NCI-H510A (cell line): ENCODE measurements at places on chromosomes 12 and 14.

DNA sequence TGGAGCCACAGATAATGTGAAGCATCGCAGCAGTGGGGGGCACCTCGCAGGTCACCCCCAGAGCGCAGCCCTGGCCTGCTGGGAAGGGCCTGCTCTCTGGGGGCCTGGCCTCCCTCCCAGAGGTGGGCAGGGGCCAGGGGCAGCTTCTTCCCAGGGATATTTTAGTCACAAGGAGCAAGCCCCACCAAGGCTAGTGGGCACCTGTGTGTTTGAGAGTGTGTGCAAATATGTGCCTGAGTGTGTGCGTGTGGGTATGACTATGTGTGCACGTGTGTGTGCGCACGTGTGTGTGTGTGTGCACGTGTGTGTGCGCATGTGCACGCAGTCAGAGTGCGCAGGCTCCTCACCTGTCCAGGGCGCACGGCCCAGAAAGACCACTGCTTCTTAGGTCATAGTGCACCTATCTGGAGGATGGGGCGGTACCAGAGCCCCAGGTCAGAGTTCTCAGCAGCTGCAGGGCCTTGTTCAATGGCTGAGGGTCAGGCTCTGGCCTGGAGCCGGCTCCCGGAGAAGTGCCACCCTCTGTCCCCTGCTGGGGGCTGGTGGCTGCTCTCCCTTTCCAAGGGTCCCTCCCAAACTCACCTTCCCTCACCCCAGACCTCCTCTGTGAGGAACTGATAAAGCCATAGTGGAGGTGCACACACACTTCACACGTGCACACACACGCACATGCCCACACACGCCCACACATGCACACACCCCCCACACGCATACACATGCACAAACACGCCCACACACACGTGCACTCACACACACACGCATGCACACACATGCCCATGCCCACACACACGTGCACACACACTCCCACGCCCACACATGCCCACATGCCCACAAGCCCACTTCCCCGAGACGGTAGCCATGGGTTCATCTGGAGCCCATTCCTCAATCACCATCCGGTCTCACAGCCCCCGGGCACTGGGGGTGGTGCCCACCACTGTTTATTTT is 128.5 kb downstream of the KIF26A start:
- no peak for DNase-seq

DNA sequence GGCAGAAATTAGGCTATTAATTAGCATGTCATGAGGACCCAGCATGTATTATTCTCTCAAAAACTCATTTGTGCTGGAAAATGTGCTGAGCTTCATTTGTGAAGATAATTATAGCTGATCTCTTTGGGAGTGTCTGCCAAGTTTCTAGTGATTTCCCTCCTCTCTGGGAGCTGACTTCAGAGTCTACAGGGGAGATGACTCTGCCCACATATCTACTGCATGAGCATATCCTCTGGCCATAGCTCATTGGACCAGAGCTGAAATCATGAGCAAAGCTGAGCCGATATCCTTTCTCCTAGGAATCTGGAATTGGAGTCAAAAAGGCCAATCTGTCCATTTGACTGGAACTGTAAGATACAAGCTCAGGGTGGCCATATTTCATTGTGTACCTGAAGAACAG is 5.9 kb downstream of the CCDC198 start:
- DNase-seq: no peak

- no peak for DNase-seq
Observed at GRCh38 chr12:52082026-52082668, 2.6 kb downstream of the SMIM41 start.

DNA sequence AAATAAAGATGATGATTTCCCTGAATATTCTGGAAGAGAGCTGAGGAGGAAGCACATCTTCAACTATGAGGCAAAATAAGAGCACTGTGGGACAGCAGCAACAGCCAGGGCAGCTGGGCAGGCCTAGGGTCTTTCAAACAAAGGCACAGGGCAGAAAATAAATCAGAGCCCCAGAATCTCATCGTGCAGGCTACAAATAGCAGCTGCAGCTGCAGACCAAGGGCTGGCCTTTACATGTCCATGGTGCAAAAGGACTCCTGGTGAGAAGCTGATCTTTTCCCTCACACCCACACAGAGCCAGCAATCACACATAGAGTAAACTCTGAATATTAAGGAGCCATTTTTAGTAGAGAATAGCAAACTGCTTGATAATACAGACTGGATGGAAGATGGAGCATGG is 13.6 kb upstream of the MYBPC1 start:
- DNase-seq: no peak

GRCh38 chr14:20798318-20798717 is 4.3 kb downstream of the RNASE1 start:
- DNase-seq: no peak

- DNase-seq: no peak
Observed at GRCh38 chr14:71737760-71738159, 194.5 kb upstream of the RGS6 start.

DNA sequence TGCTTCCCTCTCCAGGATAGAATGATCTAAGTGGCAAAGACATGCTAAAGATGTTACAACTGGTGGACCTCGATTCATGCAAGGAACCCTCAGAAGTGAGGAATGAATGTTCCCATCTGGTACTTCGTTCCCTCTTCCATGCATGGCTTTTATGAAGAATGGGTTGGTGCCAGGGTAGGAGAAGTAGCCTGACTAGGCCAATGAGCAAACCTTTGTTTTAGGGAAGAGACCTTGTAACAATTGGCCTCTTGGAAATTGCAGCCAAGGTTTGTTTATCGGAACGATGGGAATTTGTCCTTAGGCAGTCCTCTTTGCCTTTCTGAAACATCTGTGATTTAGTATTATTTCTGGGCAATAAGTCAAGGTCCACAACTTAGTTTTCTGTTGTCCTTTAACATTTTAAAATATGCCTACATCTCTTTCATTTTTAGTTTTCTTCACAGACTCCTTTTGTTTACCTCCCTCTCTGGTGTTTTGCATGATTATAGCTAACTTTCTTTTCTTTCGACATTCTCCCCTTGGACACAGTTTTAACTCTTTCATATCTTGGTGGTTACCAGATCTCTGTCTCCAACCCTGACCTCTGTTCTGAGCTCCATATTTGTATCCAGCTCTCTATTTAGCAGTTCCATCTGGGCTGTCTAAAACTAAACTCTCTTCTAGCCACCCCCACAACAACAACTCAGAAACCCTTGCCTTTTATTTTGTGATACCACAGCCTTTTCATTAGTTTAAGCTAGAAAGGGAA is 70.0 kb downstream of the DIP2B start:
- DNase-seq: no peak

- DNase-seq: no peak
Observed at GRCh38 chr14:45156067-45156466, 20.3 kb downstream of the FANCM start.

- DNase-seq: no peak
Observed at GRCh38 chr12:72723732-72724131, 451.6 kb downstream of the TRHDE start.

DNA sequence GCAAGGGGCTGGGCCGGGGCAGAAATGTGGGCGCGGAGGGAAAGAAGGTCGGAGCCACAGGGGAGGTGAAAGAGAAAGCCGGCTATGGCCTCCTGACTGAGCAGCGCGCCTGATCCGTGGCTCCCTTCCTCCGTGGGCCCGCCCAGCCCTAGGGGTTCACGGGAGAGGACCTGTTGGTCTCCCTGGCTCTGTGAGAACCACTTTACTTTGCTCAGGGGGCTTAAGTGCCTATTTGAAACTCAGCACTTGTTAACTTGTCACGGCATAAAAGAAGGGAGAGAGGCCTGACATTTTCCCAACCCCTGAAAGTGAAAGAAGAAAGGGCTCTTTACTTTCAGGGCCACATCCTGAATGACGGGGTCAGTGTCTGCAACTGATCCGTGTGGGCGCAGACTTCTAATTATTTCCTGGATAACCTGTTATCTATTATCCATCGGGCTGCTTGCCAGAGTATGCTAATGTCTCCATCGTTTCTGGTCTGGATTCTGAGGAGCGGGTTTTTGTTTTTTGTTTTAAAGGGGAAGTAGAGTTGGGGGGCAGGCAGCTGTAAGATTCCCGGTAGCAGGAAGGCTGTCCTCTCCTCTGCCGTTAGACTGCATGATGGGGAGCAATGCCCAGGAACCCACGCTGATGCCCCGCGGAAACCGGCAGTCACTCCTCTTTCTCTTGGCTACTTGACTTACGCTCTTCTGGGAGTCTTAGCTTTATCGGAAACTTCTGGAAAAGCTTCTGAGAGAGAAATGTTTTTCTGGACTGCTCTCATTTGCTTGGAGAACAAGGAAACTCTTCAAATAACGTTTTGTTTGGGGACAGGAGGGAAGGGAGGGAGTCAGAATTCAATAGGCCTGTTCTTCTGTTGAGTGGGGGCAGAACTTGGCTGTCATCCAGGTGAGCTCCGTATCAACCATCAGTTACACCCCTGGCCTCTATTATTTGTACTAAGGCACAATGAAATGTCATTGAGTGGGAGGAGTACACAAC is 127.7 kb upstream of the MAX start:
- peak; percentile 65 for DNase-seq

GRCh38 chr12:78938341-78939084 is 73.9 kb downstream of the SYT1 start:
- peak; percentile 53 for DNase-seq

DNA sequence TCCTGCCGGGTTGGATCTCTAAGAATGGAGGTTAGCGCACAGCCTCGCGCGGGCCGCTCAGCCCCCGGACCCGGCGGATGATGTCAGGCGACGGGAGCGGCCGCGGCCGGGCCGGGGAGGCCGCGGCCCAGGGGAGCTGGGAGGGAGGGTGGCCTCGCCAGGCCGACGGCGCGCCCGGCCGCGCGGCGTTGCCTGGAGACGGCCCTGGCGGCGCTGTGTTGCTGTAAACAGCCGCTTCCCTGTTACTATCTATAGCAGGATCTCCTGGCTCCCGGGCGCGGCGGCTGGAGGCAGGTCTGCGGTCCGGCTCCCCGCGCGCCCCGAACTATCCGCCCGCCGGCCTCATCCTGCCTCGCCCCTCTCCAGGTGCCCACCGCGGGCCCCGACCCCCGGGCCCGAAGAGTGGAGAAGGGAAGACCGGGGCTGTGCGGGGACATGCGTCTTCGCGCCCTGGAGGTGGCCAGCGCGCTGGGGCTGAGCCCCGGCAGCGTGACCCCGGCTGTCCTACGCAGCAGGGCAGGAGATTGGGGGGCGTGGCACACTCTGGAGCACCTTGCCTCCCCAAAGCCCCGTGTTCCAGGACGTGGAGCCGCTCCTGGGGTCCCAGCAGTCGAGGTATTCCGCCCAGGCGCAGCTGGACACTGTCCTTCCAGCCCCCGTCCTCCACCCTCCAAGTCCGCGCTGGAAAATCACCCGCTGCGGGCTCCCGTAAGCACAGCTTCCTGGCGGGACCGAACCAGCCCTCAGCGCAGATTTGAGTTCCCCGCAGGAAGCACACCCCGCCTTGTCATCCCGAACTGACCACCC is 1.4 kb upstream of the FOS start:
- peak; percentile 80 for DNase-seq

GRCh38 chr12:96177013-96177412 is 17.2 kb upstream of the ELK3 start:
- DNase-seq: no peak

GRCh38 chr12:16467272-16467671 is 119.8 kb downstream of the MGST1 start:
- no peak for DNase-seq

DNA sequence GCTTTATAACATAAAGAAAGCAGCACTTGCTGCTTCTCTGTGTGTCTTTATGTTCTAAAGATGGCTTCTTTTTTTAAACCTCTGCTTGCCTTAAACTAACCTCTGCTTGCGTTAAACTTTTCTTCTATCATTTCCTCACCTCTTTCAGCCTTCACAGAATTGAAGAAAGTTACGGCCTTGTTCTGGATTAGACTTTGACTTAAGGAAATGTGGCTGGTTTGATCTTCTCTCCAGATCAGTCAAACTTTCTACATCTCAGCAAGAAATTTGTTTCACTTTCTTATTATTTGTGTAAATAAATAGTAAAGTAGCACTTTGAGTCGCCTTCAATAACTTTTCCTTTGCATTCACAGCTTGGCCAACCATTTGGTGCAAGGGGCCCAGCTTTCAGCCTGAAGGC is 64.2 kb downstream of the CMAS start:
- no peak for DNase-seq

GRCh38 chr12:48863291-48863690 is 2.4 kb downstream of the RND1 start:
- no peak for DNase-seq

DNA sequence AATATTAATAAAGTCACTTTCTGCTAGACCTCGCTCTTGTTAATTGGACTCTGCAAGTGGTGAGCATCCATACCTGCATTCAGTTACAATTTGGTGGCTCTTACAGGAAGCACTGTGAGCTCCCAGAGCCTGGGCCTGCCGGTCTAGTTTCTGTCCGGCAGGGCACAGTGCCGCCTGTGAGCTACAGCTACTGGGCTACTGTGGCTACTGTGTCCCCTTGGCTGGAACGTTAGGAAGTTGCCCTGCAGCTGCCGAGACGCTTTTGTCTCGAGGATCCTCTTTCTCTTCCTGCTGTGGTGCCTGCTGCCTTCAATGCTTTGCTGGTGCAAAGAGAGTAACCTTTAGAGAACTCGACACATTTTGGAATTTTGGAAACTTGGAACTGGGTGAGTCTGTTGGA is 44.6 kb upstream of the PTGDR start:
- DNase-seq: no peak

GRCh38 chr12:116303929-116304328 is 26.4 kb upstream of the MED13L start:
- no peak for DNase-seq

GRCh38 chr14:54918427-54918826 is 15.8 kb upstream of the GCH1 start:
- no peak for DNase-seq

DNA sequence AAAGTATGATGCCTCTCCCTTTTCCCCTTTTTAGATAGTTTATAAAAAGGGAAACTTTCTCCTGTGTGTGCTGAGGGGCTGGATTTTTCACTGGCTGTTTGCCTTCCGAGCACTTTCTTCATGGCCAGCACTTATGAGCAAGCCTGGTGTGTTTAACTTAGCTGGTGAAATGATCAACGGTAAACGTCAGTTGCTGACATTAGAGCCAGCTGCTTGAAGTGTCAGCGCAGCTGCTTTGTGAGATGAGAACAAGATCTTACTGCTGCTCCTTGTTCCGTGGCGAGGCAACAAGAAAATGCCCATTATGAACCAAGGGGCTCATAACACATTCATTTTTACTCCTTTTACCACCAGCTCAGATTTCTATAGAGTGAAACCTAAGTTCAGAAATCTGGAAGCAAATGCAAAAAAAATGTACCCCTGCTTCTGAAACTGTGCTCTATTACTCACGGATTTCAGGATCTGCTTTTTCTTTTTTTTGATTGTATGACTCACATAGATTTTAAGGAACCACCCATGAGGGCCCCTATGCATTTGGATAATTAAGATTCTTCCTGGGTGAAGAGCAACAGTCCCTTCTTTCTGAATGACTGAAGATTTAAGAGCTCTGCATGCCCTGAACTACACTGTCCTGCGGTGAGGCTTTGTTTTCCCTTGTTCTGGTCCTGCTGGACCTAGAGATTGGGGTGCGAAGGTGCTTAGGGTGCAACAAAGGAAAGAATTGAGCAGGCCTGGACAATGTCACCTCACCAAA is 74.3 kb upstream of the CPM start:
- DNase-seq: peak; percentile 27

GRCh38 chr14:56118611-56119181 is 485 bp downstream of the PELI2 start:
- peak; percentile 11 for DNase-seq
